ENCODE measurements at places on chromosomes 7 and 10.
A peak's percentile ranks its signal among the peaks of the same experiment; 100 is the strongest.

GRCh38 chr10:60312818-60313588 lies 76.7 kb downstream of the ANK3 start:
- no peak for DNase-seq

- no peak for DNase-seq
Measured at GRCh38 chr10:106740-107139, 28.5 kb upstream of the ZMYND11 start.

GRCh38 chr10:79093658-79094411 lies 25.1 kb downstream of the ZMIZ1 start:
- no peak for DNase-seq

DNA sequence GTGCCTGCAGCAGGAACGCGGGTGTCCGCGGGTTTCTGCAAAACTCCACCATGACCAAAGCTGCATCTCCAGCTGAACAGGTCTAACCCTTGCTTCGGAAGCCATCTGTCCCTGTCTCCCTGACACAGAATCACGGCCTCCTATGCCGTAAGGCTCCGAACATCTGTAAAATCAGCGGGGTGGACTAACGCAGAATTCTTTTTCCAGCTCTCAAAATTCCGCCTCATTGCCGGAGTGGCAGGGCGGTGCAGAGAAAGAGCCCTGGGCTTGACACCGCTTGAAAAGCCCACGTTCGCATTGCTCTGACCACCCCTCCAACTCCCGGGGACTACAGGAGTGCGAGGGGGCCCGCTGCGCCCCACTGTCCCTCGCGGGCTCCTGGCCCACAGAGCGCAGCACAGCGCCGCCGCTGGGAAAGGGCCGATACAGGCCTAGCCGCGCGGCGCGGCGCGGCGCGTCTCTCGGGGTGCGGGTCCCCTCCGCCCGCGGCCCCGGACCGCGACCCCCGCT lies 409 bp downstream of the DNMBP start:
- peak; percentile 10 for DNase-seq

GRCh38 chr7:151080067-151080521 lies 515 bp downstream of the FASTK start:
- no peak for DNase-seq

GRCh38 chr10:76052682-76053503 lies 621.5 kb downstream of the LRMDA start:
- DNase-seq: no peak

DNA sequence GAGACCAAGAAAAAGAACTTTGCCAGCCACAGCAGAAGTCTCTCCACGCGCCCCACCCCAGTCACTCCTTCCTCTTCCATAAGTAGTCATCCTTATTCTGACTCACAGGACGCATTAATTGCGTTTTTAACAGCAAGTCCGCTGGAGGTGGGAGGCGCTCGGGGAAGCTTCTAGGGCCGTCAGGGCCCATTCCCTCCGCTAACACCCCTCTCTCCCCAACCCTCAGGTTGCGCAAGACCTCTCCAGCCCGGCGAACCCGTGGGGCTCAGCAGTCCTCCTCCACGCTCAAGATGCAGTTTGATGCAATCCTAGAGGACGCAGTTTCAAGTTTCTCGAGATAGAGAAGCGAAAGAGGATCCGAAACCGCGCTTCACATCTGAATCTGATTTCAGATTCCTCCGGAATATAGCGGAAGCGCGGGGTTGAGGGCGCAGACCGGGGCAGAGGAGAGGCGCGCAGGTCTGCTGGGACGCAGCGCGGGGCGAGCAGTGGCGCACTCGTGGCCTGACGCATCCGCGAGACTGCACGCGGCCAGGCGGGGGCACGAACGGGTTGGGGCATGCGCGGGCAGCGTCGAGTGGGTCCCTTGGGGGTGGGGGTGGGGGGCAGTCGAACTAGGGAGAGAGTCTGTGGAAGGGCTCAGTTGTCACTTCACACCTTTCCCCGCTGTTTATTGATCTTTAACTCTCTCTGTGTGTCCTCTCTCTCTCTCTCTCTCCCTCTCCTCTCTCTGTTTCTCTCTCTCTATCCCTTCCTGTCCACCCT lies 37.8 kb upstream of the PSAP start:
- peak; percentile 80 for DNase-seq

DNA sequence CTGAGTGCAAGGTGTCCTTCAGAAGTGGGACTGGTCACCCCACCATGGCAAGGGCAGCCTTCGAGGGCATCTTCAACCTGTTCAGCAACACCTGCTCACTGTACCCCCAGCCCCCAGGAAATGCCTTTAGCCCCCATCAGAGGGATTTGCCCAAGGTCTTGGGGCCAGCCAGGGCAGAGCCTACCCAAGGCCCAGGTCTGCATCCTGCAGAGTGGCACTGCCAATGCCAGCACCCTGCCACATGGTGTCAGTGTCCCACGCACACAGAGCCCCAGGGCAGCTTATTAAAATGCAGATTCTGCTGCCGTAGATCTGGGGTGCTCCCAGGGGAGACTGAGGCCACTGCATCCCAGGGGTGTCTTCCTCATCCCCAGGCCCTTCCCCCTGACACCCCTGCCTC lies 106.2 kb upstream of the KCTD7 start:
- DNase-seq: no peak

- no peak for DNase-seq
Measured at GRCh38 chr7:102096706-102097427, 189.8 kb upstream of the SH2B2 start.
